Left lung (tissue), 14 donors: ENCODE measurements at places on chromosomes 6 and 20. TPM values are rescaled to one million over a fixed set of nuclear protein-coding genes. Genes with fewer than 3 reads are reported as not detected.

DNA sequence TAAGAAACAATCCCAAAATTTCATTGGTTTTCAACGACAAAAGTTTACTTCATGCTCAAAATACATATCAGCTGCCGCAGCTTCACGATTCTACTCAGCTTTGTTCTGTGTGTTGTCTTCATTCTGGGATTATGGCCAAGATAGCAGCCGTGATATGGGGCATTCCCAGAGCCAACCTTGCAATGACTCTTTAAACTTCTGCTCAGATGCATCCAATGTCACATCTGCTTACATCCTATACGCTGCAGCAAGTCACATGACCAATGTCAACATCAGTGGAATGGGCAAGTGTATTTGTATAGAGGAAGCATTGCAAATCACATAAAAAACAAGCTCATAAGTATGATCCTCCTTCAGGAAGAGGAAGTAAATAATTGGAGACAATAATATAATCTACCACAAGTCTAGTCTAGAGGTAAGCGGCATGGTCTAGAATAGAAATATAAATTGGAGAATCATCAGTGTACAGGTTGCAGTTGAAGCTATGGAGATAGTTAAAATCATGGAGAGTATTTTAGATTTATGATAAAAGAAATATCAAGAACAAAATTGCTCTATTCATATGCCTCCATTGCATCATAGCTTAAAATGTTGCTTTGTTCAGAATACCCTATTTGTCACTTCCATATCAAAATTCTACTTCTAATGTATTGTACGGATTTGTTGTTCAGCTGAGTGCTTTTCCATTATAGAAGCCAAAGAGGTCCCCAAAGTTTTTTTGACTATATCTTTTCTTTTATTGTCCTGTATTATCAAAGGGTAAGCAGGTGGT, 7.2 kb upstream of the C6orf141 start:
- no peak for DNase-seq

- DNase-seq: no peak
These were observed 85.9 kb downstream of the CRYBG1 start for GRCh38 chr6:106446287-106446885.

Gene OLIG3
- polyA plus RNA-seq: not detected

GRCh38 chr6:134020071-134020470, 32.4 kb downstream of the SLC2A12 start:
- no peak for DNase-seq

Gene TRAM2
- polyA plus RNA-seq: 28.4 TPM

- DNase-seq: no peak
These were observed 174.4 kb upstream of the FOXA2 start for GRCh38 chr20:22758815-22759214.

GRCh38 chr6:157822245-157823000, 623 bp upstream of the SNX9 start:
- no peak for DNase-seq

- no peak for DNase-seq
These were observed 66.1 kb upstream of the EMILIN3 start for GRCh38 chr20:41432746-41433145.

DNA sequence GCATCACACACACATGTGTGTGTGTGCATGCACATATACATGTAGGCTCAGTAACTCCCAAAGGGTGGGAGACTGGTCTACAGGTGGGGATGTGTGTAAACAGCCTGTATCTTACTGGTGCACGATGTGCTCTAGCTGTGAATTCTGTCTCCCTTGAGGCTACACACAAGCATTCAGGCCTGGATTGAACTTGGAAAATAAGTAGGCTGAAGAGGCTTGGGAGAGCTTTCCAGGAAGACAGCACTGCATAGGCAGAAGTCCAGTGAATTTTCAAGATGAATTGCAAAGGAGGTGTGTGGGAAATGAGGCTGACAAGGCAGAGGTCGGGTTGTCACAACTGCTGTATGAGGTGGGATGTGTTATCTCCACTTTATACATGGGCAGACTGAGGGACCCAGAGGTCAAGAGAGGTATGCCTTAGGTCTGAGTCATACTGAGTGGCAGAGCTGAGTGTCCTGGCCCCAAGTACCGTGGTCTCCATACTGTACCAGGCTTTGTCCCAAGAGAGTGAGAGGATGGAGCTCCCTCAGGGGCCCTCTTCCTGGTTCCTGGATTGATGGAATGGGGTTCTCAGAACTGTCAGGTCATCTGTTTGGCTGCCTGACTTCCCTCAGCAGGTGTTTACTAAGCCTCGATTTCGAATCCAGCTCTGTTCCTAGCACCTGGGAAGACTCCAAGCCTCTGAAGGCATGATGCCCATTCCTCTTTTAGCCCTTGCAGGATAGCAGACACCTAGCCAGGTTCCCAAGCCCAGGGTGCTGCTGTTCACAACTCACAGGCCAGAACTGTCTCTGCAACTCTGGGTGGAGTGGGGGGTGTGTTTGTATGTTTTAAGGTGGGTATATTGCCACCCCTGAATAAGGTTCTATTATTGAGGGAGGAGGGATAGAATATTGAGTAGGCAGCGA, 14.4 kb downstream of the SNPH start:
- DNase-seq: no peak

DNA sequence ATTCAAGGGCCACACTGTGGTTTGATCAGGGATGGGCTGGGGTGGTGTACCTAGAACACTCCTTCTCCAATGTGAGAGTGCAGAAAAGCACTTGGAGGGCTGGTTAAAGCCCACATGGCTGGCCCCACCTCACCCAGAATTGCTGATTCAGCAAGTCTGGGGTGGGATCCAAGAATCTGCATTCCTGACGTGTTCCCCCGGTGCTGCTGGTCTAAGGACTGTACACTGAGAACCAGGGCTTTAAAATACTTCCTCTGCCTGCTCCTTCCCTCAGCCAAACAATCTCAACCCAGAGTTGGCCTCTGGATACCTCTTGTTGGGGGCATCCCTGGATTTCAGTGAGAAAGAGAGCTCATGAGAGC, 13.4 kb upstream of the OCSTAMP start:
- no peak for DNase-seq

DNA sequence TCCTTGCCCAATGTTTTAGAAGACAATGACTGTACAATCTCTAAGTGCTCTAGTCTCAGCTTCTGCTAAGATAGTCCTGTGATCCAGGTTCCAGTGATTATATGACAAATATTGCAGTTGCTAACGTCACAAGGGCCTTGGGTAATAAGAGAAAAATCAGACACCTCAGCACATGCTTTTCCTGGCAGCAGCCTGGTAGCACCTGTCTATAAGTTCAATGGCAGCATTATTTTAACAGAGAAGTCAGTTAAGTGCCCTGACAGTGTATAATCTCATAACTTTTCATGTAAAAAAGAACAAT, 121.3 kb upstream of the BCLAF1 start:
- DNase-seq: no peak

GRCh38 chr6:166618866-166619761, 7.9 kb downstream of the RPS6KA2 start:
- no peak for DNase-seq

Gene GPX5
- polyA plus RNA-seq: not detected
